Naive thymus-derived CD4-positive, alpha-beta T cell (primary cell): ENCODE measurements at places on chromosomes 3 and 15. TPM values are rescaled to one million over a fixed set of nuclear protein-coding genes. Genes with fewer than 3 reads are reported as not detected.

The ABI3BP gene
- not detected for total RNA-seq

GRCh38 chr3:14861446-14862302, 42.9 kb downstream of the FGD5 start:
- no peaks in the 10 kb centered on the region for H3K4me1 ChIP-seq
- no peak overlapping the region for H3K27ac ChIP-seq
- DNase-seq = no peak
- H3K27me3 ChIP-seq = no peaks in the 10 kb centered on the region

- H3K4me1 ChIP-seq = peaks cover 17% of the 10 kb centered on the region
- no peaks in the 10 kb centered on the region for H3K27me3 ChIP-seq
- peak within 1 kb of the TSS; percentile 71 for H3K4me3 ChIP-seq
- DNase-seq = peak; percentile 53
- peak within 1 kb of the TSS; percentile 78 for H3K27ac ChIP-seq
- no peaks in the 10 kb centered on the region for H3K36me3 ChIP-seq
Measured at GRCh38 chr15:40763801-40764628, at the start of gene GCHFR. TSS of gene GCHFR (plus strand) at chr15:40764068. CDS start at chr15:40764181, 113 bp downstream.

DNA sequence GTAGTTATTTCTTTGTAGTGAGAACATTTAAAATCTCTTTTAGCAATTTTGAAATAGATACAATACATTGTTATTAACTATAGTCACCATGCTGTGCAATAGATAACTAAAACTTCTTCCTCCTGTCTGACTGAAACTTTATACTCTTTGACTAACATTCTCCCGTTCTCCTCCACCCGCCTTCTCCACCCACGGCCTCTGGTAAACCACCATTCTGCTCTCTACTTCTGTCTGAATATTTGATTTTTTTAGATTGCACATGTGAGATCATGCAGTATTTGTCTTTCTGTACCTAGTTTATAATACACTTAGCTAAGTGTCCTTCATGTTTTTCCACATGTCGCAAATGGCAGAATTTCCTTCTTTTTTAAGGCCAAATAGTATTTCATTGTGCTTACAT, 72.8 kb upstream of the RBM5 start:
- peaks cover 5% of the 10 kb centered on the region for H3K36me3 ChIP-seq
- H3K27ac ChIP-seq = no peak overlapping the region
- no peaks in the 10 kb centered on the region for H3K4me1 ChIP-seq
- no peak for DNase-seq
